ENCODE measurements at places on chromosomes 16 and 17.

DNA sequence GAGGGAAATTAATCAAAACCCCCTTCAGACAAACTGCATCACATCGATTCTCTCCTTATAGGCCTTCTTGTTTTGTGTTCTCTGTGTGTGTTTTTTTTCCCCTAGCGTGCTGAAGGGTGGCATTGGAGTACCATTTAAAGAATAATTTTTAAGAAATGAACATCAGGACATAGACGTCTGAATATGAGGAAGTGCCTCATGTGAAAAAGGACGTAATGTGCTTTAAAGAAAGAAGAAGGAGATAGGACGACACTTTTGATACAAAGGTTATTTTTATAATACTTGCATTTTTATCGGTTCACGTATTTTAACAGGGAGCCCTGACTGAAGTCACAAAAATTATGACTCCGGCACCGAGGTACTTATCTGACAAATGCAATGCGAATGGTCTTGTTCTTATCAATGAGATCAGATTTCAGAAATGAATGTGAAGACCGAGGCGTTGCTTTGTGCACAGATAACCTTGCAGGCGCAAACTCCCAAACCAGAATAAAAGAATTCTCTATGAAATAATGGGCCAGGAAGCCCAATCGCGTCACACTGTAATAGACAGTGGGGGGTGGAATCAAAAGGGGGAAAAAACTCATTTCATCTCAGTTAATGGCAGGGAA is 606.3 kb downstream of the MAF start:
- DNase-seq: no peak

DNA sequence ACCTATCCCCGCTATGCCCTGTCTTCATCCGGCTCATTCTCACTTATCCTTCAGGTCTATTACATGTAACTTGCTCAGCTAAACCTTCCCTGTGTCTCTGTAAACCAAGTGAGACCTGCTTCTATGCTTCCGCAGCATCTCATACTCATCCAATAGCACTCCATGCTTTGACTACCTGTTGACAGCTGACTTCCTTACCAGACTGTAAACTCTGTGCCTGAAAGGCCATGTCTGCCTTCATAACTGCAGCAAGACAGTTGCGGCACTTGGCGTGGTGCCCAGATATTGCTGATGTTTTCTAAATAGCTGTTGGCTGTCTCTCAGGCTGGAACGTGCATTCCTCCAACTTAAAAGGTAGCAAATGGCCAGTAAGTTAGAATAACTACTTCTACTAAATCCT is 1.8 kb upstream of the OR1E1 start:
- DNase-seq: no peak

DNA sequence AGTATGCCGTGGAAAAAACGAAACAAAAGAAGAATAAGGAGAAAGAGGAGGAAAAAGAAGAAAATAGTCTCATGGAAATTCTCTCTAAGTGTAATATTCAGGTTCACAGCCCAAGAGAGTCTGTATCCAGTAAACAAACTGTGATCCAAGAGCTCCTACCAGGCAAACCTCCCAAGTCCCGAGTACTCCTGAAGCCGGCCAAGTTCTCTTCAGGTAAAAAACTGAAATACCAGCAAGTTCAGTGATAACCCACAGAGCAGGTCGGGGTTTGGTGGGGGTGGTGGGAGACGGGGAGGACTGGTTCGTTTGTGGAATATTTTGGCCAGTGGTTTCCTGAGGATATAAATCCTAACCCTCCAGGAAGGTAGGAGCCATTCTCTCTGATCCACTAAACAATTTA is 8.5 kb upstream of the TVP23B start:
- DNase-seq: no peak

- no peak for DNase-seq
Observed at GRCh38 chr17:76337413-76337777, 16.3 kb downstream of the PRPSAP1 start.

DNA sequence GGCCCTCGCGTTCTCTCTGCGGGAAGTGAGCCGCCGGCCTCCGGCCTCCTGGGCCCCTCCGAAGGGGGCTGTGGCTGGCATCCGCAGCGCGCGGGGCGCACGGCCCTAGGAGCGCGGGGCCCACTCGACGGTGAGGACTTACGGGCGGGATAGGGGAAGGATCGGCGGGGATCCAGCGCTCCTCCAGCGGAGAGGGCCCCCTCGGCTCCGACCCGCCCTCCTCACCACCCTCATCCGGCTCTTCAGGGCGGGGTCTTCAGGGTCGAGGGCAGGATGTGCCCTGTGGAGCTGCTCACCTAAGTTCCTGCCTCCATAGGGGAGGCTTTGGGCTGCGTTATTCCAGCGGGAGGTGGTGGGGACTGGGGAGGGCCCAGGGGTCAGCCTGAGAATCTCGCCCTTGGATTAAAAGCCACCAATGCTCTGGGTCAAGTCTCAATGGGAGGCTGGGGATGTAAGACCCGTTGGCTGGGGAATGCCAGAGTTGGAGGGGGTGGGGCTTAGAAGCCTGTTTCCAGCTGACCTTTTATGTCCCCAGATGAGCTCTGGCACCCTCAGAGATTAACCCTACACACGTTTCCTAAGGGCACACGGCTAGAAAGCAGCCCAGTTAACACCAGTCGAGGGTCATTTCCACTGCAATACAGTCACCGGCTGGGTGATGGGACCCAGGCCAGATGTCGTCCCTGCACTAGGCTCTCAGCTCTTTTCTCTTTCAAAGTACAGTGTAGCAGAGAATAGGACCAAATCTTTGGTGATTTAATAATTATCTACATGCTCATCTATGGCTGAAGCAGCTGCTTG is 13.4 kb downstream of the TBX2 start:
- DNase-seq: no peak

DNA sequence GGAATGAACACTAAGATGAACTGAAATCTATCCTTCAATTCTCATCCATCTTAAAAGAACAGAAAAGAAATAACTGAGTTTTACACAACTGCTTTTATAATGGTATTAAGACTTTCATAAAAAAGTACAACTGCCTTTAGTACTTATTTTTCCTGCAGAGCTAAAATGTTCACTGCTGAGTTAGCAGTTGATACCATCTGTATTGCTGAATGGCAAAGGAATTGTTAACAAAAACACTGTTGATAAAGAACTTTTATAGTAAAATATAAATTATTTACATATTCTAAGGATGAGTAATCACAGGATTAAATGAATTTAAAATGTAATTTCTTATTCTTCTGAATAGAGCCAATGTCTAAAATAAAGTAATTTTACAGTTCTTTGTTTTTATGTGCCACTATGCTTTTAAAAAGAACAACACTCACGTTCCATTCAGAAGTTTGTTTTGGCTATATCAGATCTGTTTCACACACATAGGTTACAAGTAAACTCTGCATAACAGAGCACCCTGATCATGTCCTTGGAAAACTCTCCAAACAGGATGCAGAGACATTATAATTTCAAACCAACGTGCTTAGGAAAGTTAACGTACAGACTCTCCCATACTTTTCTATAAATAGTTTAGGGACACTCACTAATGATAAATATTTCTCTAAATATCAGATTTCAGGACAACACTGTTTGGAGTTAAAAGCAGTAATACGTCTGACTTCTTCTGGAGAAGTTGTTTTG is 151.1 kb downstream of the ITFG1 start:
- DNase-seq: no peak

GRCh38 chr16:57616876-57617275 is 11.6 kb upstream of the ADGRG1 start:
- no peak for DNase-seq

- no peak for DNase-seq
Observed at GRCh38 chr17:66625311-66625767, 209.6 kb upstream of the CACNG5 start.

DNA sequence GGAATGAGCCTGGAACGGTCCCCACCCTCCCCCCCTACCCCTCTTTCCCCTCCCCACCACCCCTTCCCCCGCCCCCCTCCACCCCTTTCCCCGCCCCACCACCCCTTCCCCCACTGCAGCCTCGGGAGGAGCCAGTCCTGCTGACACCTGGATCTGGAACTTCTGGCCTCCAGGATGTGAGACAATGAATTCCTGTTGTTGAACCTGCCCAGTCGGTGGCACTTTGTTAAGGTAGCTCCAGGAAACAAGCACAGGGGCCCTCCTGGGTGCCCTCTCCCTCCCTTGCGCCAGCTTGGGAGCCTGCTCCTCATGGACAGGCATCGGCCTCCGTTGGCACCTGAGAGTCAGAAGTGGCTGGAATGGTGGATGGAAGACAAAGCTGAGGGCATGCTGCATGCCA is 152.4 kb upstream of the FOXF1 start:
- DNase-seq: no peak

DNA sequence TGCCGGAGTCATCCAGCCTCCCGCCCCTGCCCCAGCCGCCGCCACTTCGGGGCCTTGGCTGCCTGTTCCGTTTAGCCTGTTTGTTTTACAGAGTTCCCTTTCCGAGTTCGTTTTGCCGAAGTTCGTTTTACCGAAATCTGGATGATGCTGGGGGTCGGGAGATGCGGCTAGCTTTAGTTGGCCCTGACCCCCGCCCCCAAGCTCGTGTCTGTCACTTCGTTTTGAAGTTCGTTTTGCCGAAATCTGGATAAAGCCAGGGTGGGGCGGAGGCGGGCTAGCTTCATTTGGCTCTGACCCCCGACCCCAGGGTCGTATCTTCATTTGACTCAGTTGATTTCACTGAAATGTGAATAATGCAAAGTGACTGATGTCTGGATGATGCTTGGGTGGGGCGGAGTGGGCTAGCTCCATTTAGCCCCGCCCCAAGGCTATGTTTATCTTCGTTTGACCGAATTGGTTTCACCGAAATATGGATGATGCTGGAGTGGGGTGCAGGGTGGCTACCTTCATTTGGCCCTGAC is 591 bp downstream of the PSMD7 start:
- DNase-seq: peak; percentile 17

DNA sequence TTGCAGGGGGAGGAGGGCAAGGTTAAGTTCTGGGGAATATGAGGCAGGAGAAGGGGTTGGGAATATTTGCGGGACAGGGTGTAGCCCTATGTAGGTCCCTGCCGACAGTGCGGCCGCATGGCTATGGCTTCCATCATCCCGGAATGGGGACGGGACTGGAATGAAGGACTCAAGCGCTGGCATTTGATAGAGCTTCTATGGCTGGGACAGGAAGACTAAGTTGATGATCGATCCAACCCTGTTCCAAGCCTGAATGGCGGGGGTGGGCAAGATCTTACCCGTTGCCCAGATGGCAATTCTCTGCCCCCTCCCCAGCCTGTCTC is 47.1 kb downstream of the SRCIN1 start:
- DNase-seq: no peak

- no peak for DNase-seq
Observed at GRCh38 chr17:15106540-15106939, 158.6 kb downstream of the PMP22 start.

GRCh38 chr16:4771646-4772045 is 4.7 kb upstream of the ZNF500 start:
- no peak for DNase-seq

- no peak for DNase-seq
Observed at GRCh38 chr16:56935201-56935600, 3.3 kb downstream of the HERPUD1 start.

GRCh38 chr17:42562388-42563142 is 617 bp downstream of the COASY start:
- no peak for DNase-seq

GRCh38 chr17:41140360-41141131 is at the start of gene KRTAP4-6:
Gene KRTAP4-6 (minus strand): TSS chr17:41140544. CDS start chr17:41140487, 57 bp downstream.
- DNase-seq: no peak

DNA sequence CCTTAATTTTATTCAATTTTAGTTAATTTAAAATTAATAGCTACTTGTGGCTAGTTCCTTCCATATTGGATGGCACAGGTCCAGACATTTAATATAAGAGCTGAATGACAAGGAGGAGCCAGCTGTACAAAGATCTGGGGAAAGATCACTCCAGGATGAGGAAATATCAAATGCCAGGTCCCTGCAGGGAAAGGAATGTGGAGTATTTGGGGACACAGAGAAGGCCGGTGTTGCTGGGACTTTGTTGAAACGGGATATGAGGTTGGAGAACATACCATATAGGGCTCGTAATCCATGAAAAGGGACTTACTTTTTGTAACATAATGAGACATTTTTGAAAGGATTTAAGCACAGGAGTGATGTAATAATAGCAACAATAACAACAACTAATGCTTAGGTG is 426.8 kb downstream of the HS3ST4 start:
- DNase-seq: no peak

- DNase-seq: no peak
Observed at GRCh38 chr16:50372611-50373344, 4.0 kb upstream of the BRD7 start.

Measured in activated T-cell treated with anti-CD3 and anti-CD28 coated beads for 4 hours (primary cell).